Heart right ventricle (tissue), 16 donors: ENCODE measurements at places on chromosomes 2 and 18. TPM values are rescaled to one million over a fixed set of nuclear protein-coding genes. Genes with fewer than 3 reads are reported as not detected.

- DNase-seq = no peak
Observed at GRCh38 chr2:173760553-173760952, 204.6 kb downstream of the SP3 start.

DNA sequence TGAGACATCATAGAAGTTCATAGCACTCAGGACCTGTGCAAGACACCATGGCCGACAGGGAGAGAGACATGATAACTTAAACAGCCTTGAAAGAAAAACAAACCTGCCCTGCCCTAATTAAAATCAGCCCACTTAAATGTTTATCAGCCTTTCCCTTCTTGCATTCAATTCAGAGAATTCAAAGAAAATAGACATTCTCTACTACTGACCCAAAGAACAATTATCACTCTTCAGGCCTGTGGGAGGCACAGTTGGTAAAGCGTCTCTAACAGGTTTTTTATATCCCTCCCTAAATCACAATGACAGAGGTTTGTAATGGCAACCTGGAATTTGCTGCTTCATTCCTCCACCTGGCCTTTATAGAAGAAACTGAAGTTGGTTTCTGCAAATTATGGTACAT, 1.7 kb downstream of the CDK15 start:
- no peak for DNase-seq

DNA sequence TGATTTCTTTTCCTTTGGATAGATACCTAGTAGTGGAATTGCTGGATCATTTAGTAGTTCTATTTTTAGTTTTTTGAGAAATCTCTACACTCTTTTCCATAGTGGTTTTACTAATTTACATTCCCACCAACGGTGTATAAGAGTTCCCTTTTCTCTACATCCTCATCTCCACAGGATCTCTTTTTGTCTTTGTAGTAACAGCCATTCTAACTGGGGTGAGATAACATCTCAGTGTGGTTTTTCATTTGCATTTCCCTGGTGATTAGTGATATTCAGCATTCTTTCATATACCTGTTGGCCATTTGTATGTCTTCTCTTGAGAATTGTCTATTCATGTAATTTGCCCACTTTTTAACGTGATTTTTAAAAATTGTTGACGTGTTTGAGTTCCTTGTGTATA, 13.8 kb downstream of the RFTN2 start:
- DNase-seq = no peak

DNA sequence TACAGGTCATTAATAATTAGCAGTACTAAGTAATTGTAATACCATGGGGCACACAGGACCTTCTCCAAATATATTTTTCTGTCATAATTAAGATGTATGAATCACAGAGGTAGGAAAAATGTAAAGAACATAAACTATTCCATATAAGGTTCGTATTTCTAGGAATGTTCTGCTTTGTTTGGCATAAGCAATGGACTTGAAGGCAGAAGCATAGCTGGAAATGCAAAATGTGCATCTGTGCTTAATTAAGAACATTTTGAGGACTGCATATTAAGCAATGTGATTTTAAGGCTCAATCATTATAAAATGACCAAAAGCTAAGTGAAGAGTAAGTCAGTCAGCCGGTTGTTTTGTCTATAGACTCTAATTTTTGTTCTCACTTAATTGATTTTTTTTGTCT, 123.2 kb downstream of the RBM43 start:
- no peak for DNase-seq

DNA sequence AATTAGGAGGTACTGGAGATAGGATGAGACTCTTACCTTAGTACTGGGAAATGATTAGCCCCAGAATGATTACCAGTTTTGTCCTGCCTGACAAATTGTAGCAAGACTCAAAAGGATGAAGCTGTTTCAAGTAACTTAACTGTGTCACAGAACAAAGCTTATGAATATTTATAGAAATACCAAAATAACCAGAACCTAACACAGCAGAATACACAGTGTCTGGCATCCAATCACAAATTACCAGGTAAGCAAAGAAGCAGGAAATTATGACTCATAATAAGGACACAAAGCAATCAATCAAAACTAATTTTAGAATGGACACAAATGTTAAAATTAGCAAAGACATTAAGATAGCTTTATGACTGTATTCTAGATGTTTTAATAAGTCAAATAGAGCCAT, 91.9 kb downstream of the CTNNA2 start:
- no peak for DNase-seq

Gene FAP
- 0.77 TPM for polyA plus RNA-seq

Gene CD207
- polyA plus RNA-seq = 0.80 TPM

DNA sequence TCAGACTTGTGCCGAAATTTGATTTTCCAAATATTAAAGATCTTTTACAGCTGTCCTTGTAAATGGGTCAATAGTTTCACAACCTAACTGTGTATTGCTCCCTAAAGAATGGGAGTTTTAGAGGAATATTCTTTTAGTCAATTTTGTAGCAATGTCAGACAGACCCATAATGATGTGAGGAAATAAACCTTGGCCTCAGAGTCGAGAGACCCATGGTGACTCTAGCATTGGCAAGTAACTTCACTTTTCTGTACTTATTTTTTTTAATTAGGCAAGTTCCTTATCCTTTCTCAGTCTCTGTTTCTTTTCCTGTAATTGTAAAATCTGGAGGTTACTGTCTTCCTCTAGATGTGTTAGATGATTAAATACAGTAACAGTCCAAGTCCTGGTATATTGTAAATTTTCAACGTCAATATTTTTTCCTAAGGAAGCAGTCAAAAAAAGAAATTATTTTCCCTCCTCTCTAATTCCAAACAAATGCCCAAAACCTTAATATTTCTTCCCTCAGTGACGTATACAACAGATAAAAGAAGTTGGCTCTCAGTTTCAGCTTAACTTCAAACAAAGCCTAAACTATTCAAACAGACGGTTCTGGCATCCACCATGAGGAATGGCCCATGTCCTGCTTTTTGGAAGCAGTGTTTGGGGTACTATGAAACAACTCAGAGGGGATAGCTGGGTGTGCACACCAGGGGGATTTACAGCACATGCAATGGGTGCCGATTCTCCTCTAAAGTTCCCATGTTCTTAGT, 466.7 kb downstream of the TNS1 start:
- no peak for DNase-seq
